ENCODE measurements at places on chromosomes 3 and 15.

GRCh38 chr15:71294251-71294910, 179.1 kb downstream of the THSD4 start:
- no peak for DNase-seq

DNA sequence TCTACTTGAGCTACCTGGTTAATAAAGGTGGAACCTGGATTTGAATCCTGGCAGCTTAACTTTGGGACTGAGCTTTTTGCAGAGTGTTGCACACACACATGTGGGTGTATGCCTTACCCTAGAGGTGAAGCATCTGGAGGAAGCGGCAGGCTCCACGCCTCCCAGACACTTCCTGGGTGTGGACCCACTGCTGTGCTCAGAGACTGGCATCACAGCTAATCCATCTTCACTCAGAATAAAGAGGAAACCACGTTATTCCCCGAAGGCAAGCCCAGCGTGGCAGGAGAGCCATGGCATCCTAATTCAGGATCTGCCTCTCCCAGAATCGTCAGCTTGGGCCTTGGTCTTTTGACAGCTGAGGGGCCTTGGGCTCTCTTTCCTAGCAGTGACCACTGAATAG, 25.5 kb downstream of the CCDC13 start:
- DNase-seq, result no peak

GRCh38 chr15:62431008-62431797, 266.1 kb upstream of the C2CD4B start:
- DNase-seq, result no peak

DNA sequence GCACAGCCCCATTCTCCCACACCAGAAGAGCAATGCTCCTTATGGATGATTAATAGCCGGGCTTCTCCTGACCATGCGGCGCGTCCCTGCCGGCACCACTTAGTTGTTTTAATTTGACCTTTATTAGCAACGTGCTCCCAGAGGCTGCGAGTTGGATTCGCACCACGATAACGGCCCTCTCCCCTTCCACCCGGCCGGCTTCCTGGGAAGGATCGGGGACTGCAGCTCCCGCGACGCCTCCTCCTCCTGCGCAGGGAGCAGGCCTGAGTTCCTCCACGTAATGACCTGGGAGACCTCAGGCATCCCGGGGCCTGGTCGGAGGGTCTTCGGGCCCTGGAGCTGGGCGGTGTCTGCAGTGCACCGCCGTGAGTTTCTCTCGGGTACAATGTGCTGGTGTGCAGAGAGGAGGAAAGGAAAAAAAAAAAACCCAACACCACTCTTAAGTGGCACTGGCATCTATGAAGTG, 243.3 kb upstream of the TOPAZ1 start:
- DNase-seq, result no peak

DNA sequence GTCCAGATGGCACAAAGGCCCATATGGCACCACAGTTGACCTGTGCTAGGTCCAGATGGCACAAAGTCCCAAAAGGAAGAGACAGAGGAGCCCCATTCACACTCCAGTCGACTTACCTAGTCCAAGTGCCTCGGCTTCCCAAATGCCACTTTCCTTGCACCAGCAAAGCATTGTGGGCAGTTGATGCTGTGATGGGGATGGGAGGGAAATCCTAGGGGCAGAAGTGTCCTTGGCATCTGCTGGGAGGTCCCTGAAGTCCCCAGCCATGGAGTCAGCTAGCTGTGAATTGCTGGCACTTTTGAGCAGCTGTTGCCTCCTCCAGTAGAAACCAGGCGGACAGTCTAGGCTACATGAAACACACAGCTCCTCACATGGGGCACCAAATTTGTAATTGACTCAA, 60.3 kb upstream of the SIAH2 start:
- DNase-seq, result no peak

- DNase-seq, result peak; percentile 87
Observed at GRCh38 chr15:43133430-43134156, at the start of gene TMEM62. Gene TMEM62 (plus strand): TSS chr15:43133586. CDS start chr15:43133803, 217 bp downstream.

All from activated CD8-positive, alpha-beta memory T cell treated with anti-CD3 and anti-CD28 coated beads, Interleukin-2, amount 10 ng/mL, durations not matched to agents 7 days and 5 days (primary cell).